ENCODE measurements at places on chromosomes 2 and 18.

DNA sequence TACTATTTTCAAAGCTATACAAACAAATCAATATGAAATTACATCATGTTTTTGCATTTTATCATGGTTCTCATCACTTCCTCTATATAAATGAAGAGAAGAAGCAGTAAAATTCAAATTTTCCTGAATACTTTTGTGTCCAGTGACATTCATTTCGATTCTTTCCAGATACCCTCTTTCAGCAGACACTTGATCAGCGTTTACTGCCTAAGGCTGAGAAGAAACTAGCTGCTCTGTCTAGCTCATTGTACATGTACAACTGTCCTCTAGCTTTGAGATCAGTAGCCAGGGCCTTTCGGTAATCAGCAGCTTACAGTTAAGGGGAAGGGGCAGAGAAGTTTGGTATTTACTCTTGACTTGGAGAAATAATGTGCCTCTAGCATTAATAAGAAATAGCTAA lies 4.8 kb downstream of the VRK2 start:
- DNase-seq, result no peak

GRCh38 chr2:64957109-64957903 lies 31.9 kb upstream of the SLC1A4 start:
- no peak for DNase-seq

DNA sequence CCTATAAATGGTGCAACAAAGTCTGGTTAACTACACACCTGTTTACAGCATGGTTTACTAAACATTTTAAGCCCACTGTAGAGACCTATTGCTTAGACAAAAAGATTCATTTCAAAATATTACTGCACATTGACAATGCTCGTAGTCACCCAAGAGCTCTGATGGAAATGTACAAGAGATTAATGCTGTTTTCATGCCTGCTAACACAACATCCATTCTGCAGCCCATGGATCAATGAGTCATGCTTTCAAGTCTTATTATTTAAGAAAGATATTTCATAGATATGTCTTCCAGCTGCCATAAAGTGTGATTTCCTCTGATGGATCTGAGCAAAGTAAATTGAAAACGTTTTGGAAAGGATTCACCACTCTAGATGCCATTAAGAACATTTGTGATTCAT lies 781.1 kb downstream of the MBD2 start:
- DNase-seq, result no peak

GRCh38 chr2:235779444-235779896 lies 285.6 kb downstream of the AGAP1 start:
- DNase-seq, result no peak

DNA sequence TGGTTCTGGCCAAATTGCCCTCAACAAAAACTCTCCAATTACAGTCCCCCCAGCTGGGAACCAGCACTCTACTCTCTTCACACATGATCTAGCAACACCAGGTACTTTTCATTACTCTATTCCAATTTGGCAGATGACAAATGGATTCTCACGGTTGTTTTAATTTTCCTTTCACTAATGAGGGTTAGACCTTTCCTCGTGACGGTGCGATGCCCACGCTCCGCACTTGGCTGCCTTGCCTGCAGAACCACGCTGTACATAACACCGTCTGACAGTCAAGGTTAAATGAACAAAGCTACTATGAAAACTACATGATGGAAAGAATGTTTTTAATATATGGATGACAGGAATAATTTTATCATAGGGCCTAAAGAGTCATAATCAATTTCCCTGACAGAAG lies 141.5 kb downstream of the FBXO15 start:
- DNase-seq, result no peak

GRCh38 chr2:157290525-157290924 lies 33.0 kb downstream of the GALNT5 start:
- DNase-seq, result no peak

DNA sequence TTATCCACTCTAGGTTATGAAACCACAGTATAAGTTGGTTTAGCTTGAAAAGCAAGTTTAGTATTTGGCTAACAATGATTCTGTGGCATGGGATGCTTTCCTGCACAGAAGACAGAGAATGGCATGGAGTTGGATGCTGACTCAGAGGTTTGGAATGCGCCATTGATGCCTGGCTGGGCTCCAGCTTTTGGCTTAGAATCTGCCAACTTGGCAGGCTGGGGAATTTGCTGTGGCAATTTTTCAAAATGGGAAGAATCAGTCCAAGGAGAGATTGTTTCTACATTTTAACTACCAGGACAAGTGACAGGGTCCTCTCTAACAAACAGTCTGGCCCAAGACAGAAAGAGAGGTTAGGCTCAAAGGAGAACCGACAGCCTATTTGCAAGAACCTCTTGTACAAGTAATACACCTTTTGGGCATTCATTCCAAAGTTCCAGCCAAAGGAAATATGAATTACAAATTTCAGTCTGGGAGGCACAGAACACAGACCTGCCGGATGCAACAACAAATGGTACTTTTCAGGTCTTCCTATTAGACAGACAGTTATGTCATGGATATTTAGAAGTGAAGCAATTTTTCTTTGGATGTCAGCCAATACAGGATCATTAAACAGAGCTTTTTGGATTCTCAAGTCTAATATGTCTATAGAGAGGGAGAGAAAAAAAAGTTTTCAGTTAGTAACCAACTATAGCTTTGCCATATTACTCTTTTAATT lies 1027.7 kb downstream of the TMEM182 start:
- no peak for DNase-seq

Data from NCI-H524 treated with DMSO at 0.1 percent for 48 hours (cell line).